Type B pancreatic cell (in vitro differentiated cells): ENCODE measurements at places on chromosomes 5 and 9. TPM values are rescaled to one million over a fixed set of nuclear protein-coding genes. Genes with fewer than 3 reads are reported as not detected.

SPINK4 gene
- total RNA-seq, result not detected in 2 replicates

ANKRD31 gene
- total RNA-seq, result 0.34 and 0.45 TPM in 2 replicates

DNA sequence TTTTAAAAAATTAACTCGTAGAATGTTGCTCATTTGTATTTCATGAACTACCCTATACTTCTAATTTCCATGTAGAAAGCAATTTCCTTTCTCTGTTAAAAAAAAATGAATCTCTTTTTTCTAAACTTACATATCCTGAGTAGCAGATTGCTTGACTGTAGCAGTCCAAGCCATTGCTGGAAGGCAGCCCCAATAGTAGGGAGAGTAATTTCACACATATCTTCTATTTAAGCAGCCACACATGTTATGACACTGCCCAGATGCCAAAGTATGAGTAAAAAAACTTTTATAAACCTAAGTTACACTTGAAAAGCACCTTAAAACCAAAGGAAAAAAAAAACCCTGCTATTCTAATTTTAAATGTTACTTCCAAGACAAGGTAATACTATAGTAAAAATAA lies 69.6 kb downstream of the FBXL17 start:
- DNase-seq, result no peak
- H3K4me3 ChIP-seq, result no peak overlapping the region
- H3K27ac ChIP-seq, result no peak overlapping the region
- H3K4me1 ChIP-seq, result no peaks in the 10 kb centered on the region
- H3K36me3 ChIP-seq, result no peaks in the 10 kb centered on the region

DNA sequence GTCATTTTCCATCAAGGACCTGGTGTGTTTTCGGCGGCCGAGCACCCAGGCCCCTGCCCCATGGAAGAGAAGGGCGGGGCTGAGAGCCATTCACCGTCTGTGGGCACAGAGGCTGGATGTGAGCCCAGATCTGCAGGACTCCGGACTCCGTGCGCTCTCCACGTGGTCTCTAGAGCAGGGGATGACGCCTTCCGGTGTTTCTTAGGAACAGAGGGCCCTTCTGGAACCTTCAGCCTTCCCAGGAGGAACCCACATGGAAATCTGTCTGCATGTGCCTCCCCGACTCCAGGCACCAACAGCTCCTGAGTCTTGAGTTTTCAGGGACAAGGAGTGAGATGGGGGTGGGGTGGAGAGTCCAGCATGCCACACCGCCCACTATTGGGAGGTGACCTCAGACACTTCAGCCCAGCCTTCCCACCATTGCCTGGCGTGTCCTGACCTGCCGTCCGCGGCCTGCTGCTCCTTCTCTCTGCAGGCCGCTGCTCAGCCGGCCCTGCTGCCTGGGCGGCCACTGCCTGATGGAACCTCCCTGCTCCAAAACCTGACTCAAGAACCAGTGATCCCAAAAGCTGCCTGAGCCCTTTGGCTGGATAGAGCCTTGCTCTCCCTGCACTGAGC lies 2.4 kb upstream of the RXRA start:
- H3K27ac ChIP-seq, result peak overlapping the region; percentile 87
- H3K4me3 ChIP-seq, result peak overlapping the region; percentile 80

DNA sequence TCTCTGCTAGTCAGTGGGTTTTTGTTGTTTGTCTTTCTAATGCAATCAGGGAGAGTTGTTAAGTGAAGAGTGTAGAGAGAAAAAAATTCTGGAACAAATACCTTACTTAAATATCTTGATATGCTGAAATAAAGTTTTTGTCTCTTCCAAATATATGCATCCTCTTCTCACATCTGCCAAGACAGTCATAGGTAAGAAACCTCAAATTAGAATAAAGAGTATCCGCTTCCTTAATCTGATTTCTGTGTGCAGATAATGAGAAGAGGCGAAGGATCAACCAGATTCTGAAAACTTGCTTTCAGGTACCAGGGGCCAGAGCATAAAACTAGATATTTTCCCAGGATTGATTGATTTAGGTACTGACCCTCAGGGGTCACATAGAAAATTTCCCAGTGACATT lies 11.3 kb upstream of the IL6ST start:
- H3K27me3 ChIP-seq, result no peaks in the 10 kb centered on the region
- no peaks in the 10 kb centered on the region for H3K36me3 ChIP-seq
- no peak overlapping the region for H3K4me3 ChIP-seq

- H3K4me3 ChIP-seq, result no peak overlapping the region
- no peak for DNase-seq
- H3K27ac ChIP-seq, result no peak overlapping the region
- peaks cover 23% of the 10 kb centered on the region for H3K4me1 ChIP-seq
Observed at GRCh38 chr5:119339965-119340364, 15.9 kb upstream of the TNFAIP8 start.
